ENCODE measurements at places on chromosomes 2 and 18.

- no peak for DNase-seq
Measured at GRCh38 chr2:238797537-238797936, 50.3 kb upstream of the TWIST2 start.

GRCh38 chr18:6069103-6069502 lies 173.8 kb upstream of the TMEM200C start:
- peak; percentile 4 for DNase-seq

GRCh38 chr18:67261931-67262552 lies 254.5 kb downstream of the DSEL start:
- DNase-seq, result no peak

DNA sequence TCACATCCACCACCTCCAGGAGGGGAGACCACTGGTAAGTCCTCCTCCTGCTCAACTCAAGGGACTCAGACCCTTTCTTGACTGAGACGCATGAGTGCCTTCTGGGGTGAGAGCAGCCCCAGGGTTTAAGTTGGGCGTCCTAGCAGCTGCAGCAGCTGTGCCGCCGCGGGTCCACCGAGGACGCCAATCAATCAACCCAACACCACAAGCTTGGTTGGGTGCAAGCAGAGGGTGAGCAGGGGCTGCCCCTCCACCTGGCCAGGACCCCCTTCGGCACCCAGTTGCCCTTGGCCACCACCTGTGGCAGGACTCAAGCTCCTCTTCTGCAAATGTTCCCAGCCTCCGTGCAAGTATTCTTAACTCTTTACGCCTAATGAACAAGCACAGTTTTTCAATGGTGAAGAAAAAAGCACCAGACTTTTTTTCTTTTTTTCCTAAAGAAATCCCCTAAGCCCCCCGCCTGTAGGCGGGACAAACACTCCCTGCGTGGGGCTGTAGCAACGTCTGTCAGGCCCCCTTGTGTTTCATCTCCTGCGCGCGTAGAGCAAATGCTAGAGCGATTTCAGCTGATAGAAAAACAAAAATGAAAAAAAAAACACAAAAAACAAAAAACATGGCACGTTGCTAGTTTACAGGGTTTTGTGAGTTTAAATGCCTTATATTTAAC lies 197.1 kb downstream of the LOXHD1 start:
- DNase-seq, result no peak

- DNase-seq, result no peak
Measured at GRCh38 chr2:67945940-67946339, 116.9 kb downstream of the C1D start.

DNA sequence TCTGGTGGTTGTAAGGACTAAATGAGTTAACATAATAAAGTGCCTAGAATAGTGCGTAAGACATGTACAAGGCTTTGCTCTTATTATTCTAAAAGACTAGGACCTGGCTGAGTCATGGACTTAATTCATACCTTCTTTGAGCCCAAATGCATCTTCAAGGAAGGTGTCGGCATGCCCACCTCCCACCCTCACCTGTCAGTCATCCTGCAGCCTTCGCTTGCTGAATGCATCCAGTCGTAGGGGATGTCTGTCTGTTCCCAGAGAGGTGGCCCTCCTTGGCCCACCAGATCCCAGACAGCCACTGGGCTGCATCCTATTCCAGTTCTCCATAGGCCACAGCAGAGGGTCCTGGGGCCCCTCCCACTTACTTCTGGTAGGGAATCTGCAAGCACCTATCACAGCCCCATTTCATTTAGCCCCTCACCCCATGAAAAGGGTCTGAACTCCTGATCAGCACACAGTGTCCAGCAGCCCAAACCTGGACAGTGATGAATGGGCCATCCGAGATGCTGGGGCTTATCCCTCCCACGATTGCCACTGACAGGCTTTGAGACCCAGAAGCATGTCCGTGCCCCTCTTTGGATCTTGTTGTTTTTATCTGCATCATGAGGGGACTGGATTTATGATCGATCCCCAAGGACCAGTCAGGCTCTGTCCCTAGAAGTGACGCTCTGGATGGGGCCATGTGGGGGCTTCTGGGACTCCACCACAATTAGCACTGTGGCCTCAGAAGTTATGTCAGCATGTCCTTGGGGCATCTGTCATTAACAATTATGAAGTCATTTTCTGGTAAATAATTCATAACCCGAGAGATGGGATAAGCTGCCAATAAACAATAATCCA lies 101.1 kb downstream of the KLHL29 start:
- DNase-seq, result no peak

- DNase-seq, result no peak
Measured at GRCh38 chr2:128834207-128834879, 515.7 kb upstream of the HS6ST1 start.

- no peak for DNase-seq
Measured at GRCh38 chr18:48934415-48934722, 16.4 kb downstream of the SMAD7 start.

GRCh38 chr2:191436368-191437055 lies 191.3 kb downstream of the MYO1B start:
- no peak for DNase-seq

DNA sequence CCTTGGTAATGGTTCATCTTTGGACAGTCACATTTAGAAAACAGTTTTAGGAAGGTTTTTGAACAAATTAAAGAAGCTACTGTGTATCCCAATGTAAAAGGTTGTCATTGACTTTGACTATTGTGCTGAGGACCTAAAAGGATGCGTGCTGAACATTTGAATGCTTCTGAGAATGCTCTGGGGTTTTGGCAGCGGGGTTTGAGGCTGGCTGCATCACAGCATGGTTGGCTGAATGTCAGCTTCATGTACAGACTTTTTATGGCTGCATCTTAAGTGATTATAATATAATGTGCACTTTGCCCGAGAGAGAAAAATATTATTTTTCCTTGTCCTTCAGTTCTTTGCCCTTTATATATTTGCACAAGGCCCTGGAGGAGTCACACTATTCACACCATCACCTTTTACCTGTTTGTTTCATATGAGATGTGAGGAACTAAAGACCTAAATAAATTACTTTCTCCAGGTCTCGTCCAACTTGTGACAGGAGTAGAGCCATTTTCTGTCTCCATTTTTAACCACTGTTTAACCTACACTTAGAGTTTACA lies 125.9 kb downstream of the CCDC85A start:
- no peak for DNase-seq

- DNase-seq, result no peak
Measured at GRCh38 chr2:197232010-197232409, 78.6 kb downstream of the ANKRD44 start.

GRCh38 chr2:162475661-162476060 lies 131.7 kb downstream of the GCA start:
- no peak for DNase-seq
